ENCODE measurements at places on chromosomes 2 and 18. TPM values are rescaled to one million over a fixed set of nuclear protein-coding genes. Genes with fewer than 3 reads are reported as not detected.

The CLEC4F gene
- total RNA-seq = not detected

DNA sequence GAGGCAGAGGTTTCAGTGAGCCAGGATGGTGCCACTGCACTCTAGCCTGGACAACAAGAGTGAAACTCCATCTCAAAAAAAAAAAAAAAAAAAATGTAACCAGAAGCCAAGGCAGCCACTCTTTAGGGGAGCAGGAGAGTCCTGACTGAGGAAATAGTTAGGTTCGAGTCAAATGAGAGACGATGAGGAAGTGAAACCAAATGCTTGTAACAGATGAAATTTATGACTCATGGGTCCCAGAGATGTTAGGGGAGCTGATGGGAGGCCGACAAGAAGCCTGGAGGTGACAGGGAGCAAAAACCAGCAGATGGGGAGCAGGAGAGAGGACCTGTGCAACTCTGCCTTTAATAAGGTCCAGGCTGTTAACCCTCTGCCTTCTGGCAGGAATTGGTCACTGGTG is 756.1 kb upstream of the DDX18 start:
- no peak for DNase-seq

DNA sequence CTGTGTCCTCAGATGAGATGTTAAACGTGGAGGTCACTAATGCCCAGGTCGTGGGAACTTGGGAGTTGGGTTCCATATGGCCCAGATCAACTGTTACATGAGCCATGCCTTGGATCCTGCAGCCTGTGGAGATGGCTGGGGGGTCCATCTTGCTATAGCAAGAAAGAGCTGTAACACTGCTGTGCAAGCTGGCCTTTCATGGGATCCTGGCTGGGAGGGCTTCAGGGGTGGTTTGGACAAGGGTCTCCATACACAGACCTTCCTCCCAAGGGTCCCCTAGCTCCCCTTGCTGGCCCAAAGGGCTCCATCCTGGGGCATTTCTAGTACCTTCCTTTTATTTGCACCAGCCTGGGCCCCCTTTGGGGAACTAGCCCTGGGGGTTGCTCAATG is 337.7 kb downstream of the DYSF start:
- H3K36me3 ChIP-seq = no peaks in the 10 kb centered on the region
- no peaks in the 10 kb centered on the region for H3K27me3 ChIP-seq
- no peaks in the 10 kb centered on the region for H3K4me1 ChIP-seq

GRCh38 chr2:75428646-75429443 is 131.9 kb downstream of the EVA1A start:
- H3K4me1 ChIP-seq = no peaks in the 10 kb centered on the region
- no peak for DNase-seq
- H3K27ac ChIP-seq = no peak overlapping the region
- no peaks in the 10 kb centered on the region for H3K36me3 ChIP-seq
- peaks cover 2% of the 10 kb centered on the region for H3K27me3 ChIP-seq
- H3K4me3 ChIP-seq = no peak overlapping the region

DNA sequence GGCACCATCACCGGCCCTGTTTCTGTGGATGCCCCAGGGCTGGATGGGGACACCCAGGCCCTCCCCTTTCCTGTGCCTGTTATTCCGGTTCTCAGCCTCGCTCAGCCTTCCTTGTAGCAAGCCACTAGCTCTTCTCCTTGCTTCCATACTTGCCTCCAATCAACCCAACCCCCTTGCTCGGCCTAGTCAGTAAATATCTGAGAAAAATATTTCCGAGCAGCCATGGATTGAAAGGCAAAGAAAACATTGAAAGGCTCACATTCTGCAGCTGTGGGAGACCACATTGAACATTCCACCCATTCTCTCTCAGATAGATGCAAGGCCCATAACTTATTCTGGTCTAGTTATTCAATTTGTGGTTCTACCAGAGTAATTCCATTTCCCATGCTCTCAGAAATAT is 114.9 kb downstream of the SPP2 start:
- H3K27ac ChIP-seq = no peak overlapping the region
- H3K36me3 ChIP-seq = no peaks in the 10 kb centered on the region
- no peak overlapping the region for H3K4me3 ChIP-seq
- DNase-seq = no peak

Data from activated CD8-positive, alpha-beta T cell treated with anti-CD3 and anti-CD28 coated beads, Interleukin-2, amount 10 ng/mL, durations not matched to agents 7 days and 5 days (primary cell).